ENCODE measurements at places on chromosomes 6 and 20. TPM values are rescaled to one million over a fixed set of nuclear protein-coding genes. Genes with fewer than 3 reads are reported as not detected.

OR2B6 gene
- total RNA-seq, result not detected

DNAH8 gene
- total RNA-seq, result not detected

FNDC11 gene
- total RNA-seq, result not detected

PCK1 gene
- total RNA-seq, result 0.08 TPM

ZNF165 gene
- 1.2 TPM for total RNA-seq

LTB gene
- not detected for total RNA-seq

ANKEF1 gene
- 4.4 TPM for total RNA-seq

OTOR gene
- not detected for total RNA-seq

FOXF2 gene
- total RNA-seq, result 21.5 TPM

WFDC12 gene
- total RNA-seq, result not detected

ADAM33 gene
- total RNA-seq, result not detected

IL17A gene
- not detected for total RNA-seq

Measured in H4 (cell line).